ENCODE measurements at places on chromosomes 7 and 10.
A peak's percentile ranks its signal among the peaks of the same experiment; 100 is the strongest.

DNA sequence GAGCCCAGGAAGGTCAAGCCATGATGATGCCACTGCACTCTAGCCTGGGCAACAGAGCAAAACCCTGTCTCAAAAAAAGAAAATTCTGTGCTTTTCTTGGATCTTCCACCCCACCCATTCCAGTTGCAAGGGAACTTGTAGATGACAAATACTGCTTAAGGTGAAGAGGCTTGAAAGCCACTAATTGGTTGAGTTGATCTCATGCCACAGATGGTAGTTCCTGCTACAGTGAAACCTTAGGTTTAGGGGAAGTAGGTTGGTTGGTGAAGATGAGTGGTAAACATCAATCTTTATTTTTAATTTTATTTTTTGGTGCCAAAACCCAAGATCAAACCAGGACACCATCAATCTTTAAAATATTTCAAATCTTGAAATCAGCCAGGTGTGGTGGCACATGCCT lies 2.9 kb upstream of the GDI2 start:
- DNase-seq: no peak

GRCh38 chr7:124073310-124073645 lies 40.4 kb upstream of the TMEM229A start:
- no peak for DNase-seq

DNA sequence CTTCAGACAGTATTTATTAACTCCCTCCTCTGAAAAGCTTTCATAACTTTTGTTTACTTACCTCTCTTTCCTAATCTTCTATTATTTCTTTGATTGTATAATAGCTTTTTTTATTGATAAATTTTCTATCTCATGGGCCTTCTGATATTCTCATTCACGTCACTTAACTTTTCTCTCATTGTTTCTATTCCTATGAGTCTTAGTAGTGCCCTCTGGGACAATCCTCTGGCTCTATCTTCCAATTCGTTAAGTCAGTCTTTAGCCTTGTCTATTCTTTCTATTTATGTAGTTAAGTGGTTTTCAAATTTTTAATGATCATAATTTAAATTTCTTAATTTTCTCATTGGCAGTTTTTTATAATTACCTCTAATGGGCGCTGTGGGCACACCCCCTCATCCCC lies 6.4 kb upstream of the ELMO1 start:
- no peak for DNase-seq

- no peak for DNase-seq
Observed at GRCh38 chr7:91892099-91892705, 11.7 kb upstream of the MTERF1 start.

GRCh38 chr7:149422914-149423301 lies 38.0 kb downstream of the ZNF777 start:
- DNase-seq: peak; percentile 54

DNA sequence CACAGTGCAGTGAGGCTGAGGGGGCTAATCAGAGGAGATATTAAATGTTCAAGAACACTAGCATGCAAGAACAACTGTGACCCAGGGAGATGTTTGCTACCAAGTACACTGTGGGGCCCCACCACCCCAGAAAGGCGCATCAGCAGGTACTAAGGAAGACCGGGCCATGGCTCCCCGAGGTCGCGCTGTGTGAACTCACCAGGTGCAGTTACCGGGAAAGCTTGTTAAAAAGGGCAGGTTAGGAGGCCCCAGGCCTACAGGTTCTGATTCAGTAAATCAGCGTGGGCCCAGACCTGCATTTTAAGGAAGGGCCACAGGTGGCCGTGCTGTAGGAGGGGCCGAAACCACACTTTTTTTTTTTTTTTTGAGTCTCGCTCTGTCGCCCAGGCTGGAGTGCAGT lies 54.6 kb downstream of the TMEM209 start:
- DNase-seq: no peak

DNA sequence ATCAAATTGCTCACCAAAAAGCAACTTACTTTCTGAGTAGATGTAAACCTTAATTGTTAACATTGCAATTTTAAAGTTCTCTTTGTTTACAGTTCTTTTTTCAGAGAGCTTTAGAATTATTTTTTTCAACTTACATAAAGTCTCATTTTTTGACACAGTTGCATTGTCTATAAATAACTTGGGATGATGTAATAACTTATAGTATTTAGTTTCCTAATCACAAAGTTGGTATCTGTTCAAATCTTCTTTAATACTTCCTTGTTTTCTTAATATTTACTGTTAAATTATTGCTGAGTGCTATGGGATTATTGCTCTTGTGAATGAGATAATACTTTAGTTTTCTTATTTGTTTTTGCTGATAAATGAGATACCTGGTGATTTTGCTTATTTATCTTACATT lies 18.9 kb upstream of the SUV39H2 start:
- DNase-seq: no peak

DNA sequence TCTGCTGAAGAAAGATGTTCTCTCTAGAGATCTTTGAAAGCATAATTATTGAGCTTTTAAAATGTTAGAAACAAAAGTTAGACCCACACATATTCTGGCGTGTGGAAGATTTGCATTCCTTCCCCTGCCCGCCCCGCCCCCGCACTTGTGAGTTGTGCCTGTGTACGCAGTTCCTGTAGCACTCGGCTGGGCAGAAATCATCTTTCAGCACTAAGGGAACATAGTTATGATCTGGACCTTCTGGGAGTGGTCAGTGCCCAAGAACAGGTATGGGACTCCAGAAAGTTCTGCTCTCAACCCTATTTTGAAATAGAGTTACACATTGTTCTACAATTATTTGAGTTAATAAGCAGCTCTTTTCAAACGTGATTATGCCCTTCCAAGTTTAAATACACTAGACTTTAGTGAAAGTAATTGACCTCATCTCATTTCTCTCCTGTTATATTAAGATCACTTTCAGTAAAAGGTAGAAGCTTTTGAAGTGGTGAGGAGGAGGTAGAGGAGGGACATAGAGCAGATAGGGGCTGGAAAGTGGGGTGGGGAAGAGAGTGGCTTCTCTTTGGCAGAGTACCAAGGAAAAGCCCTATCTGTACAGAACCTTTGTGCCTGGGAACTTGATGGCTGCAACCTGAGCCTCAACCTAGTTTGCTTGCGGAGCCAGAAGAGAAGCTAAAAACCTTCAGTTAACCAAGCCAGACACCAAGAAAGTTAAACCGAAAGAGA lies 5.7 kb downstream of the BLVRA start:
- DNase-seq: peak; percentile 31

Measured in activated T-cell treated with anti-CD3 and anti-CD28 coated beads, Interleukin-2, amount 50 U/mL, for 72 hours (primary cell).